ENCODE measurements at places on chromosomes 5 and 9.
A peak's percentile ranks its signal among the peaks of the same experiment; 100 is the strongest.

GRCh38 chr9:75181750-75182149 is 93.4 kb downstream of the OSTF1 start:
- no peak for DNase-seq

- peak; percentile 72 for DNase-seq
These were observed 129.6 kb downstream of the TLE1 start for GRCh38 chr9:81559709-81560108.

GRCh38 chr9:21854119-21854518 is 51.7 kb downstream of the MTAP start:
- DNase-seq = no peak

DNA sequence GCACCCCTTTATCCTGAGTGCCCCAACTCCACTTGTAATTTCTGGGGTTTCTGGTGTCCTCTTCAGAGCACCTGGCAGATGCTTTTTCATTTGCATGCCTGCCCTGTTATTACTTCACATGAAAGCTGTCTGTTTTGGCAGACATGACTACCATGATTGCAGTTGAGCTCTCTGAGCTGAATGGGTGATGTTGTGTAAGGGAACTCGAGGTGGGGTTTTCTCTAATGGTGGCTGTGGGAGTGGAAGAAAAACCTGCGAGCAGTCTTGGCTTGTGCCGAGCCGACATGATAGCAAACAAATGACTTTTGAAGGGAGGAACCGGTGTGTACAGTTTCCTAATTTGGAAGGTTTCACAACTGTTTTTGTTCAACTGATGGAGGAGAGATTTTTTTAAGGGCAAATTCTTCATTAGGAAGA is 196.2 kb downstream of the AOPEP start:
- peak; percentile 41 for DNase-seq

DNA sequence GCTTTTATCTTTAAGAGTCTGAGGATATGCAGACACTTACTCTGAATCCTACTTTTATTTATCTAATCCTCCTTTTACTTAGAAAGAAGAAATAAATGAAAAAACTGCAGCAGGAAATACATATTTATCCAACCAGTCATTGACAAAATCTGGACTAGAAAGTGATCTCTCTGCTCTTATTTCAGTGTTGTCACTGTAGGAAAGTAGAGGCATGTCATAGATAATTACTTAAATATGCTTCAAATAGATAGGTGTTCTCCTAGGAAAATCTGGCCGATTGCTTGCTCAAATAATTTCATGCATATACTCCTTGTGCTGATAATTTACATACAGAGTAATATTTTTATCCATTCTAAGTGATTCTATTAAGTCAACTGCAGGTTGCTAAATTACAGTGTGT is 2001.9 kb upstream of the C9orf72 start:
- DNase-seq = no peak

GRCh38 chr5:171295801-171296200 is 13.2 kb upstream of the TLX3 start:
- DNase-seq = no peak

DNA sequence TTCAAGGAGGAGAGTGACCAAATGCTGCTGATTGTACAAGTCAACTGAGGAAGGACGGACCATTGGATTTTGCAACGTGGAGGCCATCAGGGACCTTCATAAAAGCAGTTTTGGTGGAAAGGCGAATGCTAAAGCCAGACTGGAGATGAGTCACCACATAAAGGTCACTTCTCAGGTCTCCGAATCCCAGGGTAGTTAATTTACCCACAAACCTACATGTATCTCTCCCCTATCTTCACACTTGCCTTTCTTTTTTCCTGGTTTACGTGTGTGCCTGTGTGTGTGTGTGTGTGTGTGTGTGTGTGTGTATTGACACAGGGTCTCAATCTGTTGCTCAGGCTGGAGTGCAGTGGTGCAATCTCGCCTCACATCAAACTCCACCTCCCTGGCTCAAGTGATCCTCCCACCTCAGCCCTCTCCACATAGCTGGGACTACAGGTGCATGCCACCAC is 4.6 kb upstream of the CTNNA1 start:
- no peak for DNase-seq

- DNase-seq = peak; percentile 47
These were observed 378 bp downstream of the DROSHA start for GRCh38 chr5:31531543-31531887.

DNA sequence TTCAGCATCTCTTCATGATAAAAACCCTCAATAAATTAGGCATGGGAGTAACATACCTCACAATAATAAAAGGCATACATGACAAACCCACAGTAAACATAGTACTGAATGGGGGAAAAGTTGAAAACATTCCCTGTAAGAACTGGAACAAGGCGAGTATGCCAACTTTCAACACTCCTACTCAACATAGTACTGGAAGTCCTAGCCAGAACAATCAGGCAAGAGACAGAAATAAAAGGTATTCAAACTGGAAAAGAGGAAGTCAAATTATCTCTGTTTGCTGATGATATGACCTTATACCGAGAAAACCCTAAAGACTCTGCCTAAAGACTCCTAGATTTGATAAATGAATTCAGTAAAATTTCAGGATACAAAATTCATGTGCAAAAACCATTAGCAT is 167.6 kb downstream of the TMEM38B start:
- no peak for DNase-seq

- DNase-seq = no peak
These were observed 524.9 kb downstream of the SEMA5A start for GRCh38 chr5:9020996-9021395.

- peak; percentile 32 for DNase-seq
These were observed 45.2 kb upstream of the GLIPR2 start for GRCh38 chr9:36091026-36091953.

DNA sequence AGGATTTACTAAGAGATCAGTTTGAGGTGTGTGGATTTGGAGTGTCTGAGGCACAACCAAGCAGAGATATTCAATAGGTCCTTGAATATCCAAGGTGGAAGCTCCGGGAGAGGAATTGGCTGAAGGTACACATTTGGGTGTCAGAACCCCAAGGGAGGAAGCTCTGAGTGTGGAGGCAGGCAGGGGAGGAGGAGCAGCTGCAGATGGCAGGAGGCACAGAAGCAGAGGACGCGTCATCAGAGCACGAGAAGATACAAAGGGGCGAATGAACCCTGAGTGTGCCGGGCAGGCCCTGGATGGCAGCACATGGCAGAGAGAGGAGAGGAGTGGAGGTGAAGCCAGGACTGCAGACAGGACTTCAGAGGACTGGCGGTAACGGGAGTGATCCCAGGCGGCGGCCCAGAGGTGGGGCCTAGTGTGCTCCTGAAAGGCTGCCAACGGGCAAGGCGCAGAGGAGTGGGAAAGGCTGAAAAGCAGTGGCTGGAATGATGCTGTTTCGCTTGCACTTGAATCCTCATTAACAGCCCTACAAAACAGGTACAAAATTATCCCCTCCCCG is 179.8 kb downstream of the FANCC start:
- DNase-seq = no peak

DNA sequence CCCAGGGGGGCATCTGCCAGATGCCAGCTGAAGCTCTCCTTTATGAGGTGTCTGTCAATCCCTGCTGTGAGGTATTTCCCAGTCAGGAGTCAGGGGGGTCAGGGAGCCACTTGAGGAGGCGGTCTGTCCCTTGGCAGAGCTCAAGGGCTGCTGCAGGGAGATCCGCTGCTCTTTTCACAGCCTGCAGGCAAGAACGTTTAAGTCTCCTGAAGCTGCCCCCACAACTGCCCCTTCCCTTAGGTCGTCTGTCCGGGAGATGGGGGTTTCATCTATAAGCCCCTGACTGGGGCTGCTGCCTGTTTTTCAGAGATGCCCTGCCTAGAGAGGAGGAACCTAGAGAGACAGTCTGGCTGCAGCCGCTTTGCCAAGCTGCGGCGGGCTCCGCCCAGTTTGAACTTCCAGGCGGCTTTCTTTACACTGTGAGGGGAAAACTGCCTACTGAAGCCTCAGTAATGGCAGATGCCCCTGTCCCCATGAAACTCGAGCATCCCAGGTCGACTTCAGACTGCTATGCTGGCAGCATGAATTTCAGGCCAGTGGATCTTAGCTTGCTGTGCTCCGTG is 148.3 kb downstream of the RPS23 start:
- DNase-seq = no peak

DNA sequence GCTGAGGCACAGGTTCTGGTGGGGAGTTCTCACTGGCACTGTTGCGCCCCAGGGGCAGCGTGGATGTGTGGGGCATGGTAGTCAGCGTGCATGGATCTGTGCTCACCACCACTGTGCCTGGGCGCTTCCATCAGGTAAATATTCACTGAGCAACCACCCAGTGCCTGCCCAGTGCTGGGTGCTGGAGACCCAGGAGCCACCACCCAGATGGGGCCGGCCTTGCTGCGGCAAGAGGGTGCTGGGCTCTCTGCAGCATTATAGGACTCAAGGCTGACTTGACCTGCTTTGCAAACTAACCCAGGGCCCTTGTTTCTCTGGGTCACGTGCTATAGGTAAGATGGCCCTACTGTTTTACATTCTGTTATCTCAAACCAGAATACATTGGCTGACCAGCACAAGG is 60.5 kb downstream of the DAP start:
- DNase-seq = no peak

GRCh38 chr9:77841739-77842386 is 189.7 kb downstream of the GNAQ start:
- DNase-seq = no peak

DNA sequence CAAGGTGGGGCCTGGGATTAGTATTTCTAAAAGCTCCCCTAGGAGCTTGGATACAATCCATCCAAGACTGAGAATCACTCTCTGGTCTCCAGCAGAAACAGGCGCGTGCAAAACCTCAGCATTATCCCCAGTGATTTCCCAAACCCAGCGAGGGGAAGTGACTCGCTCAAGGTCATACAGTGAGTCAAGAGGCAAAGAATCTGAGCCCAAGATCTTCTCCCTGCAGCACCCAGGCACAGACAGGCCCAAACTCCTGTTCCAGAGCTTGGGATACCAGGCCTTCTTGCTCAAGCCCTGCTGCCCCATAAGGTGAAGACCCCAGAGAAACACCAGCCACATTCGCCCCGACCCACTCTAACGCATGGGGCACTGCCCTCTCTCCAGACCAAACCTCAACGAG is 33.2 kb downstream of the SHB start:
- DNase-seq = peak; percentile 57

Measured in AG08396 (cell line).